ENCODE measurements at places on chromosomes 5 and 9.

- DNase-seq, result no peak
These were observed 242.6 kb upstream of the MSX2 start for GRCh38 chr5:174481737-174482136.

DNA sequence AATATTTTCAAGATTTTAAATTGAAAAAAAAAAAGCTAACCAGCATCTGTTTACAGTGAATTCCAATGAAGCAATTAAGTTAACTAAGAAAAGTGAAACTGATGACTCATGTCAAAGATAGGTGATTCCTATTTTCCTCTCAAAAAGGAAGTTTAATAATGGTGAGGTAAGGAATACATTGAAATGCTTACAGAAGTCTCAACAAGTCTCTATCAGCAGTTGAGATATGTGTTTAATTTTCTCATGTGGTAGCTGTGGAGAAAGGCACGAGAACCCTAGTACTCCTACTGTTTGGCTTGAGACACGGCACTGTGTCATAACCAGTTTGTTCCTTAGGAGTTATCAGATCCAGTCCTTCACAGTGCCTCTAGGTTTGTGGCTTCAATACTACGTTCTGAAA, 114.5 kb downstream of the SLC25A46 start:
- no peak for DNase-seq

DNA sequence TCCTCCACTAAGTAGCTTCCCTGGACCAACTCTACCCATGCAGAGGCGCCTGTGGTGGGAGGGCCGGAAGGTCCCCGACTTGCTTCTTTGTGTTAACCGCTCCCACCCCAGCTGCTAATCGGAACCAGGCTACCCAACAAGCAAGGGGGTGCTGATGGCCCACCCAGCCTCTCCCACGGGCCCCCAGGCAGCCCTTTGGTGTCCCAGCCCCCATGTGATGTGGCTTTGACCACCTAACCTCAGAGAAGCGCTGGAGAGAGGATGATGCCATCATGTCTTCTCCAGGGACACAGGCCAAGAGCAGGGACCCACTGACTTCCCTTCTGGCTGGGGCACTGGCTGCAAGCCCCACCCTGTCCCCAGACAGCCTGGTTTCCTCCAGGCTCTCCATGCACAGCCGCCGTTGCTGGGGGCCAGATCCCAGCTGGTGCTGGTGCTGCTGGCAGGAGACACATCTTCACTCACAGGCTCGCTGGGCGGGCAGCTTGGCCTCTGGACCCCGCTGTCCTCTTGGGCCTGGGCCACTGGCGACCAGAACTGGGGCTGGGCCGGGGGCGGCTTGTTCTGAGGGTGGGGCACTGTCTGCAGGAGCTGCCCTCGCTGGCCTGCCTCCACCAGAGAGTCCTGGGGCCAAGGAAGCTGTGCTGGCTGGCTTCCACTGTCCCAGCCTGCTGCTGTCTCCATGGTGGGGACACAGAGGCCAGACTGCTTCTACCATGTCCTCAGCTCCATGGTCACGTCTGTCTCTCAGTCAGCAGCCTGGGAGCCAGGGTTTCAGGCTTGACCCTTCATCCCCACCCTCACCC, 27.8 kb downstream of the LAMC3 start:
- DNase-seq, result no peak

DNA sequence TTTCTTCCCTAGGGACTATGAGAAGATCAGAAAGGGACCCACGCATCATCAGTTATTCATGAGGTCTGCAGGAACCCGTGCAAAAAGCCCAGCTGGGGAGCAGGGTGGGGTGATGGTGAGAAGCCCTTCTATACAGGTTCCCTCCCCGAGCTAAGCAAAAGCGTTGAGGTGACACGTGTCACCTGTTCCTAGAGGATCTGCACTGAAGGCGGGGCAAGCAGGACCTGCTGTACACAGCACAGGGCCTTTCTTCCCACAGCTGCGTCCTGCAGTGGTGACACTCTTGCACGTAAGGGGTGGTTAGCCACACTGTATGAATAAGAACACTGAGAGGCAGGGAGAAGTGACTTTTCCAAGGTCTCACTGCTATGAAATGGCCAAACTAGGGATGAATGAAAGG, 37.2 kb upstream of the SH3PXD2B start:
- DNase-seq, result no peak

DNA sequence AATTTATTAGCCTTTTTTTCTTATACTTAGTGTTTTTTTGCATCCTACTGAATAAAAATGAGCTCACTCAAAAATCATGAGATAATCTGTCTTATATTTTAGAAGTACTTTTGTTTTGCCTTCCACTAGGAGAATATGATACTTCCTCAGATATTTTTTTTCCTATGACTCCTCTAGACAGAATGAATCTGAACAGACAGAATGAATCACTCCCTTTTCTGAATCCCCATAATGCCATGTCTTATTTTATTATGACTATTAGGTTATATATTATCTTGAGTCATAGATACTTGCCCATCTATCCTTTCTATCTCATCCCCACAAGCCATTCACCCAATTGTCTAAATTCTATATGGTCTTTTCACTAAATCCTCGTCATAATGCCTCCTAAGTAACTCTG, 134.6 kb downstream of the BRINP1 start:
- DNase-seq, result no peak

- DNase-seq, result no peak
These were observed 68.8 kb upstream of the ICE1 start for GRCh38 chr5:5353681-5354080.

DNA sequence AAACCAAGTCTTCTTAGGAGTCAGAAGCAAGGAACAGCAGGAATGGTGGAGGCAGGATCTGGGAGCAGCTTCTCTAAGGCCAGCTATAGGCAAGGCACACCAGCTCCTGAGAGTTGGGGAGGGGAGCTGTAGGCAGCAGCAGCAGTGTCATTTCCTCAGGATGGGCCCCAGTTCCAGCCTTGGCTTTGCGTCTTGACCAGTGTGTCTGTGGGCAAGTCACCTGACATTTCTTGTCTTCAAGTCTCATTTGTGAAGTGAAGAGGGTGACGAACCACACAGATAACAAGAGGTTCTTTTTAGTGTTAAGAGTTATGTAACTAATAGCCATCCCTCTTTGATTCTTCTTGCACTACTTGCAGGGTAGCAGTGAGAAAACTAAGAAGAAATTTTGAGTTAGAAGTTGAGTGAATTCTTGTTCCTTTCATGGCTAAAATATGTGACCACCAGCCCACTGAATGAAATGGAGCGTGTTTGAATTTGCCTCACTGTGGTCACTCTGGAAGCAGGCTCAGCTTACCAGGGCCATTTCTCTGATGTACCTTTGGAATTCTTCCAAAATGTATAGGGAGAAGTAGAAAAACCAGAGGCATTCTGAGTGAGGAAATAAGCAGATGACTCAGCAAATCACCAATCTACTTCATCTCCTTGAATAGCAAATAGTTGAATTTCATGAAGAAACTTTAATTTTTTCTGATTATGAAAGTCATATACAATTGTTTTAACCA, 42.4 kb downstream of the RHOBTB3 start:
- DNase-seq, result no peak
